Putamen (tissue), 1 donor: ENCODE measurements at places on chromosomes 2 and 18.
A peak's percentile ranks its signal among the peaks of the same experiment; 100 is the strongest.

DNA sequence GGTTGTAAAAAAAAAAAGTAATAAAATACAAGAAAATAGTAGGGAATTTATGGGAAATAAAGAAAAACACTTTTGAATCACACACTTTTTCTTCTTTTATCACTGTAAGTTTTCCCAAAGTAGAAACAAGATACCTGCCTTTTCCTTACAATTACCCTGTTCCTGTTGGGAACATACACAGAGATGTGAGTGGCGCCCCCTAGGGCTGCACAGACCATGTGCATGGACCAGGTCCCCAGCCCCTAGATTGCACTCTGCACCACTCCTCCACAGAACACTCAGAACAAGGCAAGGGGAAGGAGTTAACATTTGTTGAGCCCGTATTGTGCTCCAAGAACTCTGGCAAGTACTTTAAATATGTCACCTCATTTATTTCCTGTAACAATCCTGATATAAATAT, 118.7 kb upstream of the NRP2 start:
- no peak for DNase-seq

DNA sequence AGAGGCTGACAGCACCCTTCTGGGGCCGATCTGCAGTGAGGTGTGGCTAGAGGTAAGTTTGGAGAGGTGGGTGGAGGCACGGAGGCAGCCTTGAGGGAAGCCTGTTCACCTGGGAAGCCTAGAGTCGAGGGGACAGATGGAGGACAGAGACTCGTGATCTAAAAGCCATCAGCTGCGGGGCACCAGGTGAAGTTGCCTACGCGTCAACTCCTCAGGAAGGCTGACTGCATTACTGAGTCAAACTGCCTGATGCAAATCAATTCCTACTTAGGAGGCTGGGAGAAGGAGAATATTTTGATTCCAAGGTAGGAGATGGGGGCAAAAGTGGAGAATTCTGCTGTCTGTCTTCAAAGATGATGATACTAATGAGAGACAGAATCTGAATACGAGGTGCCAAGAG, 104.4 kb upstream of the SMAD7 start:
- DNase-seq, result no peak

DNA sequence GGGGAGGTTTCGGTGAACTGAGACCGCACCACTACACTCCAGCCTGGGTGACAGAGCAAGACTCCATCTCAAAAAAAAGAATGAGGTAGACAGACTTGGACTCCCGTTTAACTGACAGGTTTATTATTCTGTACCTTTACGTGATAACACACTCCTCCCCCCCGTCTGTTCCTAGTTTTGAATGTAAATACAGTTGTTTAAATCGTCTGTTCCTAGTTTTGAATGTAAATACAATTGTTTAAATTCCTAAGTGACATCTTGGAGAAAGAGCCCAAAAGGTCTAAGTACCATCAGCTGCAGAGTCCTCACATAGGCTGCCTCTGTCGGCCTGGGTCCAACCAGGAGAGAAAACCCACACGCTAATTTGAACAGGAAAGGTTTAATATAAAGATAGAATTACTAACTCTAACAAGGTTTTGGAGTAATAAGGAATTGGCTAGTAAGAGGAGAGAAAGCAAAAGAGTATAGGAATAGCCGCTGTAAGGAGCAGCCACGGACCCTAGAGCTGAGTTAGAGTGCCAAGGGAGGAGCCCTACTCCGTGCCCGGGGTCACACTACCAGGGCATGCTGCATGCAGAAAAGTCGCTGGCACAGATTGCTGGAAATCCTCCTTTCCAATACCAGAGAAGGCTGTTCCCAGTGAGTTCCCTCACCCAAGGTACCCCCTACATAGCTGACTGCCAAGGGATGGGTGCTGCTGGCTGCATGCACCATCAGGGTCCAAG, 83.5 kb upstream of the RANBP2 start:
- no peak for DNase-seq

GRCh38 chr2:224145751-224146355, 106.8 kb upstream of the SERPINE2 start:
- DNase-seq, result no peak

- peak; percentile 63 for DNase-seq
These were observed 165.0 kb downstream of the ANTXR1 start for GRCh38 chr2:69177785-69178636.

DNA sequence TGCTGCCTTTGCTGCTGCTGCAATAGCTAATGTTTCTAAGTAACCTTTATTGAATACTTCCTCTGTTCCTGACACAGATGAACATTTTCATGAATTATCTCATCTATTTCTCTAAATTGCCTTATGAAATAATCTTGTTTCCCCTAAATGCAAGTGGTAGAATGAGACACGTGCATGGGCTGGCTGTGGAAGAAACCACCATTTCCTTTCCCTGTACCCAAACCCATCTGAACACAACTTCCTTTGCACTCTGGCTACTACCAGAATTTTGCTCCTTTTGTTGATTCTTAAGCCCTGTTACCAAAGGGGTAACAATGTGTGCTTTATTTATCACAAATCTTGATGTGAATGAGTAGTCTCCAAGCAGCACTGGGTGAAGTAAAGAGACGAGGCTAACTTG, 29.2 kb downstream of the AKAIN1 start:
- DNase-seq, result no peak

DNA sequence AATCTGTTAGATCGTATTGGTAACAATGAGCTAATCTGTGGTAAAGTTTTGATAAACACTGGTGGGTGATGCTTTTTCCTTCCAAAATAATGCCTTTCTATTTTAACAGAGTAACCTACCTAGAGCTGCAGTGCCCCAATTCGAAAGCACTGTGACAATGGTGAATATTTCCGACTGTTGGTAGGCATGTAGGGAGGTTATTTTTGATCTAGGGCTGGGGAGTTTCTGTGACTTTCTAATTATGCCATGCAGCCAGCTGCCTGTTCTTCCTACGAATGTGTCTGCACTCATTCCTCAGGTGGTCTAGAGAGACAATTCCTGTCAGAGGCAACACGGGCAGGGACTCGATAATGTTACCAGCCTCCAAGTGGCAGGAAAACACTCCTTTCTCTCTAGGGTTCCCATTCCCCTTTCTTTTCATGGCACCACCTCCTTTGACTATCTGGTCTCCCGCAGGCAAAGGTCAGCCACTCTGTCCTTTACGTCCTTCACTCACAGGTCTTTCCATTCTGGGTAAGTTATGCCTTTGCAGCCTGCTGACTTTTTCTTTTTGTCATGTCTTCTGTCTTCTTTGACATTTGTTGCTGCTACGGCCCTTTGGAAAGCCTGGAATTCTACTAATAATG, 167.2 kb upstream of the MGAT5 start:
- no peak for DNase-seq

DNA sequence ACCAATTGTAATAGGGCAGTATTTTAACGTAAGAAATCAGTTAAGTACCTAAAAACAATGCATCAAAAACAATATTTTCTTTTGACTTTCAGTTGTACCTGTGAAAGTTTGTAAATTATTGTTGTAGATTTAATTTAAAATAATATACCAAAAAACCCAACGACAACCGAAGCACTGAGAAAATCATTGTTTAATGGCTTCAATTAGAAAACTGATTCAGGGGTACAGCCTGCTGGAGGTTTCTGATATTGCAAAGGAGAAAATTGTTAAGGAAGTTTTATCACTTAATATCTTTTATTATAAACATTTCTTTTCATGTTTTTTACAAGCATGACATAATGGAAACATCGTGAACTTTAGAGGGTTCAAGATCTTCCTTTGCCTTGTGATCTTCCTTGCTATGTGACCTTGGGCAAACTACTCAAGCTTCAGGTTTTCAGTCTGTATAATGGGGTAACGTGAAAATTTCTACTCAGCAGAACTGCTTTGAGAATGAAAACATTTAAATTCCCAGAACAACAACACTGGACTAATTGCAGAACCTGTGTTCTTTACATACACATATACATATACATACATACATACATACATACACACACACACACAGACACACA, 76.3 kb upstream of the GLS start:
- DNase-seq, result no peak

DNA sequence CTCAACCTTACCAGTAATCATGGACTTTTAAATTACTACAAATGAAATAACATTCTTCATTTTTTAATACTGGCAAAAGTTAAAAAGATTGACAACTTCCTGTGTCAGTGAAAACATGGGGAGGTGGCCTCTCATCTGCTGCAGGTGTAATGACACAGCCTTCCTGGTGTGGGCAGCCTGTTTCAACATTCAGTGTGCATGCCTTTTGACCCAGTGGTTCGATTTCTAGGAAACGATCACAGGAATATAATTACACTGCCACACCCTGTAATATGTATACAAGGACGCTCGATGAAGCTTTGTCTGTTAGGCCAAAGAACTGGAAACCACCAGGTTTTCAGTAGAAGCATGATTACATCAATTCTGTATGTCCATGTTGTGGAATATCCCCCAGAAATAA, 68.7 kb downstream of the MTHFD2 start:
- no peak for DNase-seq

DNA sequence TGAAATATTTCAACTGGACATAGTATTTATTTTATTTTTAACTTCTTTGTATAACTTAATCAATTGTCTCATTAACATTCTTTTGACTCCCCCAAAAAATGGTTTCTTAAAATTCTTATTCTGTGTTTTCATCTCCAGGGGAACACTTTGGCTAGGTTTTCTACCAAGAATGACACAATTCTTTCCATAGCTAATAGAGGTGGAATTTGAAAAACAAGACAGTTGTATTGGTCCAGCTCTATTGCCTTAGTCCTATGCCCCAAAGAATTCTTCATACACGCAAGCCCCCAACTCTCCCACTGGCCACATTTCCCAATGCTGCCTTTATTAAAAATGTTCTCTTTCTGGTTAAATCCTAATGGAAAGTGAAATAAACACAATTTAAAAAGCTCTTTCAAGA, 104.7 kb upstream of the PKDCC start:
- no peak for DNase-seq

DNA sequence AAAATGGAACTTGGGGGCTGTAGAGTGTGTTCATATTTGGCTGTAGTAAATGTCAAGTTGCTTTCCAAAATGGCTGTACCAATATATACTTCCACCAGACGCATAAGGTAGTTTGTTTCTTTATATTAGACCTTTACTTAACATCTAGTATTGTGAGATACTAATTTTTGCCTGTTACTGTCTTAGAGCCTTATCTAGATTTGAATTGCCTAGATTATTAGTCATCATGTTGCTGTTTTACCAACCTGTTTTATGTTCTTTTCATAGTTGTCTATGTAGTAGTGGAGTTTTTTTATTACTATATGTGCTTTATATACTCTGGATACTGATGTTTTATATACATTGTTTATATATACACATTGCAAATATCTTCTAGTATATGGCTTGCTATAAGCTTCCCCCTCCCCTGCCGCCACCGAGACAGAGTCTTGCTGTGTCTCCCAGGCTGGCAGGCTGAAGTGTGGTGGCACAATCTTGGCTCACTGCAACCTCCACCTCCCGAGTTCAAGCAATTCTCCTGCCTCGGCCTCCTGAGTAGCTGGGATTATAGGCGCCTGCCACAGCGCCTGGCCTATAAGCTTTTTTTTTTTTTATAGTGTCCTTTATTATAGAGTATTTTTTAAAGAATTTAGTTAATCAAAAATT, 18.9 kb downstream of the SLC39A10 start:
- no peak for DNase-seq
